CD4-positive, alpha-beta T cell treated with Interleukin-6 at 100 ng/mL for 8 hours (primary cell): ENCODE measurements at places on chromosomes 12 and 14.

GRCh38 chr12:125512541-125513298 is 447.5 kb downstream of the AACS start:
- no peak for DNase-seq

DNA sequence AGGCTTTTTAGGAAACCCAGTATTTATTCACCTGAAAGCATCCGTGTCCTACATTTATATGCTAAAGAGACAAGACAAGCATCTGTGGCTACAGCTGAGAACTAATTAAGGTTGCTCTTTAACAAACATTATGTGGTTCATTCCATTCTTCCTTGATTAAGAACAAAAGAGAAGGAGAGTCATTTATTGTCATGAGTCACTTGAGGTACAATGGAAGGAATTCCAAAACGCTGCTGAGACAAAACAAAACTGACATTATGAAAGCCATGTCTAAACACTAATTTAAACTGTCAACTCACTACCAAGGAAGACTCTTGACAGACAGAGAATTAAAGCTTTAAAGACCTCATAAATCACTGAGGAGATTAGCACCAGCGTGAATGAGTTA is 214.4 kb downstream of the BMP4 start:
- DNase-seq: no peak

DNA sequence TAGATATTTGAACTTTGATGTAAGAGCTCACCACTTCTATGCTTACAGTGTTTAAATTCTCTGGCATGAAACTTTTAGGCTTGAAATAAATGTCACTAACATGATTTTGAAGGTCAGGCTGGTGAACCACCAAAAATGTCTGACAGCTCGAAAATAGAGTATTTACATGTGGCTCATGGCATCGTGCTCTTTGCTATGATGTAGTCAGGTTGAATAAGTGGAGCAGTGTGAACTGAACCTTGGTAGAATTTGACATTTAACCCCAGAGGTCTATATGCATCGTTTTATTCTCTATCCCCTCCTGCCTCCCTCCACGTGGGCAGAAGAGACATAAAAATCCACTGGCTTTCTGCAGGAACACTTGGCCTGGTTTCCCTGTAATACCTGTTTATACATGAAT is 369.7 kb upstream of the ATP2B1 start:
- DNase-seq: no peak

DNA sequence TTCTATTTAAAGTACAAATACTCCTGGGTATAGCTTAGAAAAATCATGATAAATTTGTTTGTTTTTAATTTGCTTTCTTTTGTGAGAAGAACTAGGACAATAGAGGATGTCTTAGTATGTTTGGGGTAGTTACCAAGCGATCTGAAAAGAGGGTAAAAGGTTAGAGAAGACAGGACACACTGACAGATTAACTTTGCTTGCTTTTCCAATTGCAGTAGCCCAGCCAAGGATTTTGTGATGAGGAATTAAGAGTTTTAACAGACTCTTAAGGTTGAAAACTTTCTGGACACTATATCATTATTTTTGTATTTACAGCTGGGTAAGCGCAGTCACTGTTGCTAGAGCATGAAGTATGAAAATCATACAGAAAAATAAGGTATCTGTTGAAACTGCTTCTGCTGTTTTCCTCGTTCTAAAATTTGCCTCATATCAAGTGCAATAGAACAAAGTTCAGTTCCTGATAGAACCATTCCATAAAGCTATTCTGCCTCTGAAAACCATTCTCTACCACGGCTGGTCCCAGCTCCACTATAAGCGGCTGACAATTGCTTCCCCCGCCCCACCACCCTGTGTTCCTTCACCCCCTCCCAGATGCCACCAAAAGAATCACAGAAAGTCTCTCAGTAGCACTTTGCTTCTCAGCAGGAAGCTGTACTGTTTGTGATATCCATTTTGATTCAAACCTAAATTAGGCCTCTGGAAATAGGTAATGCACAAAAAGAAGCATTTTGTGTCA is 413.4 kb downstream of the BCAT1 start:
- DNase-seq: no peak

GRCh38 chr14:88750945-88751344 is 41.8 kb downstream of the EML5 start:
- DNase-seq: no peak

DNA sequence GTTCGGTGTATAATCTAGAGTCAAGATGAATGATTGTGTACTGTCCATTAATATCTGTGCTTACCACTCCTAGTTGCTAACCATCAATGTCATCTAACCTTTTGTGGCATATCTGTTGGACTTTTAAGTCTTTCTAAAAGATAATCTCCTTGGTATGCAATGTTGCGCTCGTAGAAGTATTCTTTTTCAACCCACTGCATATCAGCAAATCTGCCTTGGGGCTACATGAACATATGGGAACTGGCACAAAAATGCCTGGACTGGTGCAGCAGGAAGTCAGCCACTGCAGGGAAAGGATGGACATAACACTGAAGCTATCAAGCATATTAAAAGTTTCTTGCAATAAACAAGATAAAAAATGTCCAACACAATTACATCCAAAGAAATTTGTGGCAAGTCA is 124.3 kb upstream of the SLC38A4 start:
- DNase-seq: no peak
